ENCODE measurements at places on chromosomes 1 and 21.
A peak's percentile ranks its signal among the peaks of the same experiment; 100 is the strongest.

DNA sequence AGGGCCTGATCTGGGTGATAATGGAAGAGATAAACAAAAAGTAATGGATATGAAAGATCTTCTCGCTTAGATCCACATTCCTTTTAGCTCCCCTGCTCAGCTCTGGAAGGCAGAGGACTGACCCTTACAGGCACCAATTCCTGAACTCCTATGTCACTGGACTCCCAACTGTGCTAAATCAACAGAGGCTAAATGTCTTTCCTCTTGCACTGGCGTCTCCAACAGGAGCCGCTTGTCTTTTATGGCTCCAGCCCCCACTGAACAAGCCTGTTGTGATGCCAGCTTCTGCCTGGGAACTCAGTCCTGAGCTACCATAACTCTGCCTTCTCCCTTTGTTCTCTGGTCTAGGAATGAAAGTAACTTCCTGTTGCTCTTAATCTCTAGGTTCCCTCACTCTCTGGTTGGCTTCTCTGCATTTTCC is 142.1 kb upstream of the COL11A1 start:
- peaks cover 23% of the 10 kb centered on the region for H3K4me1 ChIP-seq
- peak overlapping the region; percentile 29 for H3K27ac ChIP-seq
- no peak for DNase-seq
- no peaks in the 10 kb centered on the region for H3K27me3 ChIP-seq
- H3K36me3 ChIP-seq: no peaks in the 10 kb centered on the region

DNA sequence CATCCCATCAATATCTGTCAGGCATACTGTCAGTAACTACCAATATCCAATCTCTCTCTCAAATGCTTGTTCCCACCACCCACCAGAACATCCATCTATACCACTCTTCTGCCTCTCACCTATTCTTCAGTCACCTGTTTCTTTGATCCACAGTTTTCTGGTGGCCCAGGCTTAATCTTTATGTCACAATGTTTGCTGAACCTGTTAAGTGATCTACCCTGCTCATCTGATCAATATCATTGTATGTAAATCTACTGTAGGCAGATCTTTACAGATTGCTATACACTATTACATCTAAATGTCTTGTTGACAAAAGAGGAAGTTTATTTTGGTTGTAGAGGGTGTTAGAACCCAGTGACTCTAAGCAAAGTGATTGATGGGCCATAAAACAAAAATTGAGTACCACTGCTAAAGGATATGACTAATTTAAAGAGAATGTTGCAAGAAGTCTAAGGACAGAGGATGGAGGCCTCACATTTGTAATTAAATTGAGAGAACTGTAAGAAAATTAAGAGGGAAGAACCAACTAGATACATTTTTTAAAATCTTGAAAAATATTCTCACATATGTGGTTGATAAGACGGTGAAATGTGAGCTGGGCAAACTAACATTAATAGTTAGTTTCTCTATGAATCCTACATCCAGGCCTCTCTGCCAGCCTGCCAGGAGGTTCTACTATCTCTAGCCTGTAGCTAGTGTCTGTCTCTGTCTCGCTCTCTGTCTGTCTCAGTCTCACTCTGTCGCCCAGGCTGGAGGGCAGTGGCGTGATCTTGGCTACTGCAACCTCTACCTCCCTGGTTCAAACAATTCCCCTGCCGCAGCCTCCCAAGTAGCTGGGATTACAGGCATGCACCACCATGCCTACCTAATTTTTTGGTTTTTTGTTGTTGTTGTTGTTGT is 34.1 kb downstream of the EGLN1 start:
- DNase-seq: no peak
- no peak overlapping the region for H3K4me3 ChIP-seq
- H3K27ac ChIP-seq: no peak overlapping the region
- H3K4me1 ChIP-seq: peaks cover 4% of the 10 kb centered on the region

GRCh38 chr1:117877823-117878222 is 51.6 kb downstream of the GDAP2 start:
- no peak overlapping the region for H3K4me3 ChIP-seq
- no peak overlapping the region for H3K27ac ChIP-seq
- no peaks in the 10 kb centered on the region for H3K27me3 ChIP-seq
- peaks cover 51% of the 10 kb centered on the region for H3K36me3 ChIP-seq
- H3K4me1 ChIP-seq: no peaks in the 10 kb centered on the region
- DNase-seq: no peak

DNA sequence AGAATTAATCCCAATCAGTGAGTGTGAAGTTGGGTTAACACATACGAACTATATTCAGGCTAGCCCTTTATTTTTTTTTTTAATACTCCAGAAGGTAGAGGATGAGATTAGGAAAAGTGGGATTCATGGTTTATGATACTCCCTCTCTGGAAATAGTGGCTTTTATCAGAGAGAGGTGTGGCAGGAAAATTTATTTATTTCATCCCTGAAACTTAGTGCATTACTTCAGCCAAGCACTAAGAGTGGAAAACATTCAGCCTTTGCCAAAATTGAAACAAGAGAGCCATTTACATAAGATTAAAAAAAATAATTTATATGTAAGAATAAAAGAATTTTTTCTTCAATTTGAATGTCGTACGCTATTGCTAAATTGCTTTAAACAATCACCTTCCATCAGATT is 35.0 kb downstream of the MTR start:
- H3K36me3 ChIP-seq: peaks cover 41% of the 10 kb centered on the region
- no peak overlapping the region for H3K27ac ChIP-seq
- DNase-seq: no peak
- H3K4me1 ChIP-seq: peaks cover 2% of the 10 kb centered on the region
- H3K27me3 ChIP-seq: no peaks in the 10 kb centered on the region

- peaks cover 7% of the 10 kb centered on the region for H3K4me1 ChIP-seq
- H3K27me3 ChIP-seq: no peaks in the 10 kb centered on the region
- H3K27ac ChIP-seq: no peak overlapping the region
Observed at GRCh38 chr1:223783676-223784075, 62.1 kb downstream of the TP53BP2 start.

DNA sequence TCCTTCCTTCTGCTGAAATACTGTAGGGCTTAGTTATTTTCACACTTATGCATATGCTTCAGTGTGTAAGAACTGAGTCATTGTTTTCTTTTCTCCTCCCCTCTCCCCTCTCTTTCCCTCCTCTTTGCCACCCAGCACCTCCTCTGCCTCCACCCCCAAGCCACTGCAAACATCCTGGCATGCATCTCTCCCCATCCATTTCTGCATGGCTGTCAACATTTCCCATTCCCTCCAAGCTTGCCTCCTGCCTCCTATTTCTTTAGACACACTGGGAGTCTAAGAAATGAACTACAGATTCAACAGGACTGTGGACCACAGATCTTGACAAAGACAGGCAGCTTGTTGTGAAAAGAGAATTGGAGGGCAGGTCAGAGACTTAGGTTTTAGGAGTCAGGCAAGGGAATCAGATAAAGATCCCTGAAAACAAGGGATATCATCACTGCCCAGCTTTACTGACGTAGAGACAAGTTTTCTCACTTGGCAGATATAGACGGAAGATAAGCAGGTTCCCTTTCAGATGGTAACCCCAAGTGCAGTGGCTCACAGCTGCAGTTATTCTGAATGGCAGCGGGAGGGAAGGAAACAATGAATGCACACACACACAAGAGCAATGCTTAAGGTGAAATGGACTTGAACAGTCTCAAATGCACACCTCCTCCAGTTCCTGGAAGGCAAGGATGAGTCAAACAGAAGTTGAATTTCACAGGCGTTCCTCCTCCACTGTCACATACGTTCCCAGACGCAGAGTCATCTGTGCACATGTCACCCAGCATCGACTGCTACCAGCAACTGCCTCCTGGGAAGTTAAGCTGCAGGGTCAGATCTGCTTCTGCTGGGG is 56.1 kb downstream of the HIVEP3 start:
- H3K27ac ChIP-seq: no peak overlapping the region
- DNase-seq: no peak

DNA sequence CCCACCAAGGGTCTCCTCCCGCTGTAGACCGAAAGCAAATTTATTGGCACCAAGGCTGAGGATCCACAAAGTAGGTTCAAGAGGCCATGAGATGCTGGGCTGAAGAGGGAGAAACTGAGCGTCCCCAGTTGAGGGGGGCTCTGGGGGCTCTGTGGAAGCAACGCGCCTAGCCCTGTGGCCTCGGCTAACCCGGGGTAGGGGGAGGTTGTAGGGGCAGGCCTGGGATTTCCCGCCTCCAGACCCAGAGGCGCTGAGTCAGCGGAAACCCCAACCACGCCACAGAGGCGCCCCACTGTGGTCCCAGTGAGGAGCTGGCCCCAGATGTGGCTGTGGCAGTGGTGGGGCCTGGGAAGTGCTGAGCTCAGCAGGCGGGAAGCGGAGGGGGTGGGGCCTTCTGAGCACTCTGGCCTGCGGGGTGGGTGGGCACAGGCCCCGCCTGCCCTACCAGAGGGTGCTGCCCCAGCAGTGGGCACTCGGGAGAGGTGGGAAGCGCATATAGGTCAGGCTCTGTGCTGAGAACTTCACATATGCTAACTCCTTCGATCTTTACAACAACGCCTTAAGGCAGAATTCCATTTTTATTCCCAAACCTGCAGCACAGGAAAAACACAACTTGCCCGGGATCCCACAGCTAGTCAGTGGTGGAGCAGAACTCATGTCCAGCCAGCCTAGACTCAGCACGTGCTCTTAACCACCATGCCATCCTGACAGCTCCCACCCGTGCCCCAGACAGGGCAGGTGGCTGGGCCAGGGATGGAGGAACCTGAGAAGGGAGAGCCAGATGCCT is 1.5 kb upstream of the COL16A1 start:
- H3K27ac ChIP-seq: peak overlapping the region; percentile 20
- H3K4me3 ChIP-seq: peak overlapping the region; percentile 77
- no peak for DNase-seq
- no peaks in the 10 kb centered on the region for H3K36me3 ChIP-seq

- peaks cover 31% of the 10 kb centered on the region for H3K27me3 ChIP-seq
- H3K27ac ChIP-seq: no peak overlapping the region
- no peak overlapping the region for H3K4me3 ChIP-seq
- DNase-seq: no peak
- no peaks in the 10 kb centered on the region for H3K36me3 ChIP-seq
Observed at GRCh38 chr1:181423301-181423918, 59.9 kb upstream of the CACNA1E start.

- no peak overlapping the region for H3K27ac ChIP-seq
- peaks cover 11% of the 10 kb centered on the region for H3K27me3 ChIP-seq
- H3K36me3 ChIP-seq: no peaks in the 10 kb centered on the region
- no peak for DNase-seq
- H3K4me3 ChIP-seq: no peak overlapping the region
Observed at GRCh38 chr1:242788771-242789170, 264.3 kb upstream of the PLD5 start.

DNA sequence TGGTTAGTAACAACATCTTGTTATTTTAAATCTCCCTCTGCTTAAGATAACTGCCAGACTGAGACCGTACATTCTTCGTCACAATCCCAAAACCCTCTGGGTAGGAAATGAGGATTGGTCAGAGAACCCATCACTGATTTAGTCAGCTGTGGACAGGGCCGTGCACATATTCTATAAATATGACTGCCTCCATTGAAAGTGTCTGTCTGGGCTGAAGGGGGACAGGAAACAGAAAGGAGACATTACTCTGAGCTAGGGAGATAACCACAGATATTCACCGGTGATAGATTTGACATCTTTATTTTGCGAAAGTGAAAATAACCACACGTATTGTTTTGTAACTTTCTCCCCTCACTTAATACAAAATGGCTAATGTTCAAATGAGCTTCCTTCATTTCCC is 36.9 kb upstream of the ST6GALNAC5 start:
- no peaks in the 10 kb centered on the region for H3K36me3 ChIP-seq
- DNase-seq: no peak
- peaks cover 10% of the 10 kb centered on the region for H3K27me3 ChIP-seq

GRCh38 chr1:17861685-17862084 is 106.6 kb downstream of the ACTL8 start:
- no peaks in the 10 kb centered on the region for H3K4me1 ChIP-seq
- no peak overlapping the region for H3K27ac ChIP-seq
- H3K4me3 ChIP-seq: no peak overlapping the region
- no peaks in the 10 kb centered on the region for H3K36me3 ChIP-seq
- H3K27me3 ChIP-seq: peaks cover 25% of the 10 kb centered on the region

DNA sequence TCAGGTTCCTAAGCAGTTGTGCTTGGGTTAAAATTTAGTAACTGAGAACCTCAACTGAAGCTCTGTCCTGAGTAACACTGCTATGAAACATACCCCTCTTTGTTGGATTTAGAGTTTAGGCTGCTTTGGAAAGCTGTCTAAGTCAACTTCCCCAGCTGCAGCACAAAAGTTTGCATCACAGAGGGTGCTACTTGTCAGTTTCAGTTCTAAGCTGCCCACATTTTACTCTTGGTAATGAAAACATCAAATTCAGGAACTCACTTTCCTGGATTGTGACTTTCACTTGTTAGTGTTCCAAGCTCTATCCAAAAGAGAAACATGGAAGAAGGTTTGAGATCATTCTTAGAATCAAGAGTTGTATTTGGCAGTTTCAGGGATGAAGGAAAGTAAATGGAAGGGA is 191.7 kb upstream of the NFIA start:
- no peak overlapping the region for H3K4me3 ChIP-seq
- no peak overlapping the region for H3K27ac ChIP-seq
- H3K36me3 ChIP-seq: no peaks in the 10 kb centered on the region
- peaks cover 46% of the 10 kb centered on the region for H3K4me1 ChIP-seq
- no peak for DNase-seq

DNA sequence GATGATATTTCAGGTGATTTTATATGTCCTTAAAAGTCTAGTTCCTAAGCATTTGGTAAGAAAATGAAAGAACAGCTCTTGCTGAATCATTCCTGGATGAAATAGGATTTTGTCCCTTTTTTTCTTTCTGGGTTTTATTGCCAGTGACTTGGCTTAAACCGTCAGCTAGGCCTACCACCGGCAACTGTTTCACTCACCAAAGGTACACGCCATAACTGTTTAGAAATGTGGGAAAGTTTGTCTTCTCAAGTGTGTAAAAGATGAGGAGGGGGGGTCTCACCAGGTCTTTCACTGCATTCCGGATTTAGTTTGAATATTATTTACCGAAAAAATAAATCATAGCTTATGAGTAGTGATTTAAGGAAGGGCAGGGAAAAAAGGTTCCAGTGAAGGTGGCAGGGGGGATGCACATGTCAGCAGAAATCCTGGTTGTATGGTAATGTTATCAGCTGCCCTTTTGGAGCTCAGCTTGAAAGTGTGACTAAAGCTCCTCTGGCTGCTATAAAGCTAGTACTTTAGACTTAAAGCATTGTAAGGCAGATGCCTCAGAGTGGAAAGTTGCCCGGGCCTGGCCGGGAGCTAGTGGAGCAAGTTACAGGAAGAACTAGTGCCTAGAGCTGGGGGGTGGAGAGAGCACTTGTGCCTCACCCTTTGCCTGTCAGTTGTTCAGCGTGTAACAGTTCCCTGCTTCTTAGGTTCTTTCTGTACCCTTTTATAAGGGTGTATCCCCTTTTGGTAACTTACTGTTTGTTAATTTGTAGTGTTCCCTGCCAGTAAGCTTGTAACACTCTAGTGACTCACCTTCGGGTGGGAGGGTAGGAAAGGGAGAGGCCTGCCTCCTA is 3.1 kb downstream of the ATP1A1 start:
- no peak for DNase-seq
- peak overlapping the region; percentile 97 for H3K4me3 ChIP-seq

DNA sequence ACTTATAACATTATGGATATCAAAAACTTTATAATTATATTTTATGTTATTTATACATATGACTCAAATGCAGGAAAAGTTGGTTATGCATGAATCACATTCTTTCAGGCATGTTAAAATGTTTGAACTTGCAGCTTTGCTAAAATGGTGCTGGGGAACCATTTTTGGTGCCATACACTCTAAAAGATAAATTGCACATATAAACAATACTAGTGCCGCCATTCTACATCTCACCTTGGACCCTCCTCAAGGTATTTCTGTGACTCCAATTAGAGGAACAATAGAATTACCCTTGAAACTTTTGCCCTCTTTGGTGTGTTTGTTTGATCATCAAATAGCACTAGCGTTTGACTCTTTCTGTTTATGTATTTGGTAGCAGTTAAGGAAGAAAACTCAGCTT is 997 bp downstream of the PRKACB start:
- no peaks in the 10 kb centered on the region for H3K27me3 ChIP-seq
- H3K4me3 ChIP-seq: no peak overlapping the region
- DNase-seq: no peak
- H3K4me1 ChIP-seq: peaks cover 3% of the 10 kb centered on the region

Measured in type B pancreatic cell (in vitro differentiated cells).